ENCODE measurements at places on chromosomes 16 and 17. TPM values are rescaled to one million over a fixed set of nuclear protein-coding genes. Genes with fewer than 3 reads are reported as not detected.

DNA sequence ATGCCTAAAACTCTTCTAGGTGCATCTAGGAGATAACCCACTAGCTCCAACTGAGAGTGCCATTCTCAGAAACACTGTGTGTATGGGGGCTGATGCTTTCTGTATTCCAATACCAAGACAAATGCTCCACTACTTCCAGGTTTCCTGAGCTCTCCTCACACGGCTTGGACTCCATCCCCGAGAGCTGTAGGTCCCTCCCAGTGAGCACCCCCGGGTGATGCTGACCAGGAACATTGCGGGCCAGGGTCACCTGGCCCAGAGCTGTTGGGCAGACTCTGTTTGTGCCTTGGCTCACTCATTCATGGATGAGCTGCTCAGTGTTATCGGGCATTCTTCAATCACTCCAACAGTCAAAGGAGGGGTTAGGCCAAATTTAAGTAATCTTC is 7.0 kb downstream of the CUEDC1 start:
- no peak for DNase-seq

DNA sequence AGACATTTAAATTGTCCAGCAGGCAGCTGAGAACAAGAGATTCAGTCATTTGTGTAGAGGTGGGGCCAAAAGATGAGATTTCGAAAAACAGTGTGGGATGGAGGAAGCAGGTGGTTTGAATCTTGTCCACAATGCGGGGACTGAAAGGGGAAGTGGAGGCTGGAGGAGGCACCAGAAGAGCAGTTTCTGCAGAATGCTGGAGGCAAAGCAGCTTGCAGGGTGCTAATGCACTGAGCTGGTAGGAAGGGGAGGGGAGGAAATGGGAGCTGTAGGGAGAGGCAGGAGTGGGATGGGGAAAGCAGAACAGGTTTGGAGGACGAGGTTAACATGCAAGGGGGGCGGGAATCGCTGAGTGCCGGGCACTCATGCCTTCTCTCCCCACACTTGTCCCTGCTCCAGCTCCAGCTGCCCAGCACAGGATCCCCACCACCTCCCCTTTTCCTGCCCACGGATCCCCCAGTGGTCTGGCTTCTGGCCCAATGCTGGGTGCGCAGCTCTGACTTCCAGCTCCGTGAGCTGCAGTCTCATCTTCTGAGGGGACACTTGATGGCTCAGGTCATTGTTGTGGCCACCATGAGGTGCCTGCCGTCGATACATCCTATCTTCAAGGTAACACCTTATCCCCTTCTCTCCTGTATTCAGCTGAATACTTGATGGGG is 9.4 kb downstream of the C17orf100 start:
- DNase-seq = no peak

DNA sequence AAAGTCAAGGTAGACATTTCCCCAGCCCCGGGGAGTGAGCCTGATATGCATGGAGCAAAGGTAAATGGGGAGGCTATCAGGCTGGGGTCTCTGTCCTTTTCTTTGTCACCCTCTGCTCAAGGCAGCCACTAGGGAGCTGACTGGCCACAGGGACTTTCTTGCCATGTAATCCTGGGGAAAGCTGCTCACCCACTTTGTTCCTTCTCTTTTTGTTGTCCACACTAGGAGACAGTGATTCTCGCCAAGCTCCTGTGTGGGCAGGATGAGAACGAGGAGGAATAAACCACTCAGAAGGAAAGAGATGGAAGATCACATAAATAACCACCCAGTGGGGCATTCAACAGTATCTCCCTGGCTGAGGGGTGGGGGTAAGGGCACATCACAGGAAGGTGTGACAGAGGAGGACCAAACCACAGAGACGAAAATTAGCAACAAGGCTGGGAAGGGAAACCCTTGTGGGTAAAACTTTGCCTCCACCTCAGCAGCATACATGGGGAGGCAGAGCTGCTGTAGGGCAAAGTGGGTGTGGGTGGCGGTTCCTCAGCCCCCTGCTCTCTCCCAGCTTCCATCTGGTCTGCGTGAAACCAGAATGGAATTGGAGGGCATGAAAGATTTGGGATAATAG is 26.2 kb upstream of the CCL1 start:
- DNase-seq = peak; percentile 10

DNA sequence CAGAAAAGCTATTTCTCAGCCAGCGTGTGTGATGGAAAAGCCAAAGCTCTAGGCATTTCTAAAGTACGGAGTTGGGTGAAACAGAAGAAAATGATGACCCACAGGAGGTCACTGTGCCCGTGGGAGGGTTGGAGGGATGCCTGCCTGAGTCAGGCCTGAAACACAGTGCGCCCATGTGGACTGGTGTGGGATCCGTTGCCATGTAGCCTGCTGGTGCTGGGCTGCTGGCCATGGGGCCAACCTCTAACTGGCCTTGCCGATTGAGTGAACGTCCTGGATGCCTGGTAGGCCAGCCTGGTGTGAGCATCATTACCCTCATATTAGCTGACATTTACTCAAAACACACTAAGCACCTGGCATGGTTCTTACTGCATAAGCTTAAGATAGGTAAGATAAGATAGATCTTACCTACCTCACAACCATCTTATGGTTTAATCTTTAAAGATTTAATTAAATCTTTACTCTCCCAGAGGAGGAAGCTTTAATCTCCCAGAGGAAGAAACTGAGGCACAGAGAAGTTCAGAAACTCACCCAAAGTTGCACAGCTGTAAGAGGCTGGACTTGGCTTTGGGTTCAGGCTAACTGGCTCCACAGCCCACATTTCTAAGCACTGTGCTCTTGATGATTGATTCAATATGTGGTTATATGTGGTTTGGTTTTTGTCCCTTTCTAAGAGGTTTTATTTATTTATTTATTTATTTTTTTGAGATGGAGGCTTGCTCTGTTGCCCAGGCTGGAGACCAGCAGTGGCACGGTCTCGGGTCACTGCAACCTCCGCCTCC is 15.7 kb downstream of the MGAT5B start:
- DNase-seq = no peak

- peak; percentile 8 for DNase-seq
Measured at GRCh38 chr16:1152651-1153259, at the start of gene CACNA1H. TSS of gene CACNA1H (plus strand) at chr16:1153106. CDS start at chr16:1153738, 632 bp downstream.

DNA sequence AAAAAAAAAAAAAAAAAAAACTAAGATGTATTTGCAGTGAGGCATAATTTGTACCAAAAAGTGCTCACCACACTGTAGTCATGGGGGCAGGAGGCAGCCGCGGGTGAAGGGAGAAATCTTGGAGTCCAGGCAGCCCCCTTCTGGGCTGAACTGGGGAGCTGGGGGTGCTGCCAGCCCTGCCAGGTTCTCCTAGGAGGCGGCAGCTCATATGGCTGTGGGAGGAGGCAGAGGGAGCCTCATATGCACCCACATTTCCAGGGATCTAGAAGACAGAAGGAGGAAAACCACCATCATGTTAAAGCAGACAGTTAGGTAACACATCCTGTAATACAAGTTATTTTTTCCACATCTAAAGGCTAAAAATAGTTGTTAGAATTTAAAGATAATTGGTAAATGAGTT is 16.3 kb downstream of the MAPT start:
- DNase-seq = no peak

DNA sequence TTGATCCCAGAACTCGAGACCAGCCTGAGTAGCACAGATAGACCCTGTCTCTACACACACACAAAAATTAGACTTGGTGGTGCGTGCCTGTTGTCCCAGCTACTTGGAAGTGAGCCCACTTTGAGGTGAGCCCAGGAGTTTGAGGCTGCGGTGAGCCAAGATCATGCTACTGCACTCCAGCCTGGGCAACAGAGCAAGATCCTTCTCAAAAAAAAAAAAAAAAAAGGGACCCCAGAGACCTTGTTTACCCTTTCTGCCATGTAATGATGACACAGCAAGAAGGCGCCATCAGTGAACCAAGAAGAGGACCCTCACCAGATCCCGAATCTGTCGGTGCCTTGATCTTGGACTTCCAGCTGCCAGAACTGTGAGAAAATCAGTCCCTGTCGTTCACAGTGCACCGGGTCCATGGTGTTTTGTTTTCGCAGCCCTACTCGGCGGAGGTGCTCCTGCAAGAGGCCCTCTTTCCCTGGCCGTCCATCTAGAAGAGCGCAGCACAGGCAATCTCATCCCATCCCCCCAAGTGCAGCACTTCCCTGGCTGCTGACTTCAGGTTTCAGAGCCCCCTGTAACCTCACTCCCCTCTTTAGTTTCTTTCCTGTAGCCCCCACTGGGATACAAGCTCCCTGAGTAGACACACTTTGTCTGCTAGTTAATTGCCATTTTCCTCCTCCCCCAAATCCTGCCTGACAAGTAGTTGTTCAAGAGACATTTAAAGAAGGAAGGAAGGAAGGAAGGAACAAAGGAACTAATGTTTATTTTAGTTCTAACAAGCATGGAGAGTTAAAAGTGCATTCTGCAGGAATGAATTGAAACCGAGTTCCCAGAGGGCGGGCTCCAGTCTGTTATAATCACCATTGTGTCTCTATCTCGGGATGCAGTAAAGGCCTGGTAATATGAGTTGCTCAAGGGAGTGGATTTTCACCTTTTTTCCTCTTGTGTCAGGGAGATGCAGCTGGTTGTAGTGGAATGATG is 115.3 kb downstream of the SNX29 start:
- no peak for DNase-seq

GRCh38 chr16:67449739-67450138 is 18.8 kb downstream of the HSD11B2 start:
- no peak for DNase-seq

- no peak for DNase-seq
Measured at GRCh38 chr16:54568906-54569807, 282.6 kb upstream of the IRX3 start.

DNA sequence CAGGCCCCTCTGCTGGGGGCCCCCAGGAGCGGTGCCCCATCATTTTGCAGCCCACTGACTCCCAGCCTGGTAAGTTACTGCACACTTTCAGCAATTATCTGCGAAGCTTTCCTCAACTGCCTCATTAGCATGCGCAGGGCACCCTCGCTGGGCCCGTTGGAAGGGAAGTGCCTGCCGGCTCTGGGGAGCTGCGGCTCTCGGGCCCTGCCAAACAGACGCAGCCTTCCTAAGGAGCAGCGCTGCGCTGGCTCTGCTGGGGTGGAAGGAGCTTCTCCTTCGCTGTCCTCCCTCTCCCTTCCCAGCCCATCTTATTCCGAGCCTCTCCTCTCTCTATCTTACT is 71.0 kb downstream of the RBBP6 start:
- DNase-seq = no peak

Gene HDAC5
- 69.1 TPM for total RNA-seq

DNA sequence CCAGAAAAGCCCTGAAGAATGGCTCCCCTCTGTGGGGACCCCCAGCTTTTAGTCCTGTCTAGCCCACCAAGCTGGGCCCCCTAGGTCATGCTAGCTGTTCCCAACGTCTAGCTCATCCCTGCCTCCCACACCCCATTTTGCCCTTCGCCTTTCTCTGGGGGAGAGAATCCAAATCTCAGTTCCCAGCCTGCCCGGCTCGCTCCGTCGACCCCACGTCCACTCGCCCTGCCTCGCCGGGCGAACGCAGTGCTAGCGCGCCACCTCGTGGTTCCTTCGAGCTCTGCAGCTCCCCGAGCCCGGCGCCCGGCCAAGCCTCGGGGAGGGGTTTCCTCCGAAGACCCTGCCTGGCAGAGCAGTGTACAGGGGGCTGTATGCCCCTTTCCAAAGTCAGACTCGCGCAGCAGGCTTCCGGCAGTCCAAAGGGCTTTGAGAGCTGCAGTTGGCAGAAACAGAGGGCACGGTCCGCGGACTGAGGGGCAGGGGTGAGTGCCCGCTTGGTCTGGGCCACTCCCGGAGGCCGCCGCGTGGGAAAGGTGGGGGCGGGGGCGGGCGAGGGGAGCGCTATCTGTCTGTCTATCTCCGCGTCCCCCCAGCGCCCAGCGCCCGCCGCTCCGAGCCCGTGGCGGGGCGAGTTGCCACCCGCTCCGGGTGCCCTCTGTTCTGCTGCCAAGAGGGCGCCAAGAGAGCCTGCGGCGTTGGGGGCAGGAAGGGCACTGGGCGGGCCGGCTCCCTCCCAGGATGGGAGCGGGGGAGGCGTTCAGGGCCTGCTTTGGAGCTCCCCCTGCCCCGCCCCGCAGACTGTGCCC is 1.7 kb upstream of the DLX3 start:
- DNase-seq = peak; percentile 60

GRCh38 chr16:22030087-22030812 is 22.3 kb downstream of the MOSMO start:
- DNase-seq = no peak

DNA sequence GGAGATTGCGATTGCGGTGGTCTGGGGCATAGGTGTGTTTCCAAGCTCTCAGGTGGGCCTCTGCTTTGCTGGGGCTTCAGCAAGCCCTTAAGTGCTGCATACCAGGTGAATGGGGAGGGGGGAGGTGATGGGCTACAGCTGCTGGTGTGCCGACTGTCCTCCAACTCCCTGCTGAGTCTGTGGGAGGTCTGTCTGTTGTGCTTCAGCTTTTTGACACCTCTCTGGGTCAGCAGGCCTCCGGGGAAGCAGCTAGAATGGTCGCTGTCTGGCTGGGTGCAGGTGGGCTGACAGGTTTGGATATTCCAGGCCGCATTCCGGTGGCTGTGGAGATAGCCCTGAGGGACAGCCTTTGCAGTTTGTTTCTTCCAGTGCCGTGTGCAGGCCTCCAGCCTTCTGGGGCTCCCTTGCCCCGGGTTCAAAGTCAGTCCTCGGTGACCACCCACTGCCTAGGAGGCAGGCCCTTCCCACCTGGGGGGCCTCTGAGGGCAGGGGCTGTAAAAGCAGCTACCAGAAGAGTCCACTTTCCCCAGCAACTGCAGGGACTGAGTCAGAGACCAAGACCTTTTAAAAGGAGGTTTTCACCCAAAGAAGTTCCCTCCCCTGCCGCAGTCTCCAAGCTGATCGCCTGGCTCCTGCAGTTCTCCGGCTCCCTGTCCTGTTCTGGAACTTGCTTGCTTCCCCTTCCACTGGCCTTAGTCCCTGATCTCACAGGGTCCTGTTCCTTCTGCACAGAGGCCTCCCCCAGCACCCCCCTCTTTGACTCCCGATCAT is 2.0 kb upstream of the TTYH2 start:
- no peak for DNase-seq

GRCh38 chr17:76704805-76705204 is 6.0 kb downstream of the MXRA7 start:
- no peak for DNase-seq

Gene KRTAP3-2
- total RNA-seq = not detected

- DNase-seq = no peak
Measured at GRCh38 chr16:84501077-84501735, 3.3 kb downstream of the MEAK7 start.

Gene ARL16
- 34.7 TPM for total RNA-seq

DNA sequence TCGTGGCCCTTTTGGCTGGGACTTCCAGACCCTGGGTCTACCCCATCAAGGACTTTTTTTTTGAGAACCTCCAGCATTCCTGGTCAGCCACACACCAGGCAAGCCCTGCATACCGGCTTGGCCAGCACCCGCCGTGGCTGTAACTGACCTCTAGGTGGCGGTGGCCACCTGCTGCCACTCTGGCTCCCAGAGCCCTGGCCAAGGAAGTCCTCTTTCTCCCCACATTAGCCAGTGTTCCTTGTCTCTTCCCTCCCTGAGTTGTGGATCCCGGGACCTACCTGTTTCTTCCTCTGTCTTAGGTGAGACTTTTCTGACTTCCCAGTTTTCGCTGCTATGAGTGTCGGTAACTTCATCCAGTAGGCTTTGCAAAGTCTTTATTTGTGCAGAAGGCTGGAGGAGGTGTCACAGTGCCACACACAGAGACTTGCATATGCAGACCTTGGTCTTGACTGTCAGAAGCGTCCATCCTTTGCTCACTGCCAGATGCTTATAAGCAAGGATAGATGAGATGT is 348.3 kb downstream of the CPPED1 start:
- peak; percentile 49 for DNase-seq

- no peak for DNase-seq
Measured at GRCh38 chr17:231966-232807, 50.7 kb upstream of the DOC2B start.

Gene ADGRG1
- total RNA-seq = 1.2 TPM

Measured in CD4-positive, CD25-positive, alpha-beta regulatory T cell (primary cell).